ENCODE measurements at places on chromosomes 4 and X. TPM values are rescaled to one million over a fixed set of nuclear protein-coding genes. Genes with fewer than 3 reads are reported as not detected.
A peak's percentile ranks its signal among the peaks of the same experiment; 100 is the strongest.

Gene ASMT
- total RNA-seq, result 0.33 TPM

Gene CCDC110
- 3.5 TPM for total RNA-seq

GRCh38 chr4:35986537-35986936, 257.8 kb downstream of the ARAP2 start:
- DNase-seq, result no peak

GRCh38 chr4:113327494-113327893, 278.0 kb downstream of the ANK2 start:
- DNase-seq, result no peak

DNA sequence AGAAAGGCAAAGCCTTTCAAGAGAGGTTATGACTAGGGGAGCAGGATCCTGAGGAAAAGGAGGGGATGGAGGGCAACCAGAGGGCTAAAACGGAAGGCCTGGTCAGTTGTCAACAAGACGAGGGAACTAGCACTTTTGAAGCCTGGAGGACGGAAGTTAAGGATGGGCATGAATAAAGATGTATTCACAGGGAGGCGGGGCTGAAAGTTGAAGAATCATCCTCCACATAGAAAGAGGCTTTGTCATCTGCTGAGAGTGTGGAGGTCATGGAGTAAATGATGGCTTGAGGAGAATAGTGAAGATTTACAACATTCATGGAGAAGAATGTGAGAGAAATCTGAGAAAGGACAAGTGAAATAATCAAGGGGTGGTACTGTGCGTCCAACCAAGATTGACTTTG, 137.5 kb downstream of the MAGEB17 start:
- DNase-seq, result no peak

DNA sequence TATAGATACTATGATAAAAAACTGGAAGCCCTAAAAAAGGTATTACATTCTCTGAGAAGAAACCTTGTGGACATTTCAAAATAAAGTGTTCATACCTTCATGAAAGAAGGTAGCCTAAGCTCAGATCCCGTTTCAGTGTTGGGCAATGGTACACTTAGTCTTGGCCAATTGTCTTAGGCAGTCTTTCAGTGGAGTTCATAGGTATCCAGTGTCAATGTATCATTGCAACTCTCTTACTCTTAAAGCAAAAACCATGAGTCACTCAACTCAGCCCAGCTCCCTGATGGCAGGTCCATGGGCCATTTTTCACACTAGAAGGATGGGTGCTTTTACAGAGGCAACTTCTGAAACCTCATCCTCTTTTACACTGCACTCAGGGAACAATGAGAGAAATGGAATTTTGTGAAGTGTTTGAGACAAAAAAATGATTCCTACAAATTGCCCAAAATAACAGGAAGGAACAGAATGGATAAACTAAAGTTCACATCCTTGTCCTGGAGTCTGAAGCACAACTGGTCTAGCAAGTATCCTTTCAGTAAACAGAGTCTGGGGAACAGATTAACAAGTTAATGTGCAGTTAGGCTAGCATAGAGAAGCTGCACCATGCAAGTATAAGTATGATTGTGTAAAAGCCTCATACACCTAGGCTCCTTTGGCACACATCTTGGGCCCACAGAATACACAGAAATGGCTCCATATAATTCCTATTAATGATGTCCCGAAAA, 7.0 kb upstream of the ZNF827 start:
- no peak for DNase-seq

DNA sequence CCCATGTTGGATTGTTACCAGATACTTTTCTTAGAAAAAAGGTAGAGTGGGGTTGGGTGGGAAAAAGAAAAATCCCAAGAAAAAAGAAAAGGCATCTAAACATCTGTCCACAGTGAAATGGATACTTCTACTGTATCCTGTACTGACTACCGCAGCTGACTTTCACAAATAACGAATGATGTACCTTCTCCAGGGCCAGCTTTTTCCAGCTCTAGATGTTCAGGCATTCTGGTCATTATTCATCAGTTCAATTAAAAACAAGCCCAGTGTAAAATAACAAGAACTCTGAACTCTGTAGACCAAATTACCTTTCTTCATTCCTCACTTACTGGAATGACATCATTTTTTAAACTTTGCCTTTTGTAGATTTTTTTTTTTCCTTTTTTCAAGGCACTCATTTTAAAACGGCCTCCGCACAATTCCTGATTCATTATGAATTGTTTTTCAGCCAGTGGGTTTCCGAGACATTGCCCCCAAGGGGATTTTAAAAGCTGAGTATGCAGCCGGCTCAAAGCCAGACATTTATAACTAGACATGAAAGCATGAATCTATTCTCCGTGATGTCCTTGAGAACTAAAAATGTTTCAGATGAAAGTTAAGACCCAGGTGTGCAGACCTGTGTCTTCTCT, 113.5 kb downstream of the PRKX start:
- DNase-seq, result no peak

- DNase-seq, result peak; percentile 82
Observed at GRCh38 chrX:150649096-150649870, 43.9 kb upstream of the MTMR1 start.

- DNase-seq, result peak; percentile 83
Observed at GRCh38 chr4:176277162-176277904, 8.3 kb upstream of the ASB5 start.

- no peak for DNase-seq
Observed at GRCh38 chrX:69088171-69088938, 76.9 kb downstream of the PJA1 start.

- no peak for DNase-seq
Observed at GRCh38 chr4:114601304-114602052, 2.9 kb downstream of the UGT8 start.

- DNase-seq, result no peak
Observed at GRCh38 chr4:130545171-130545570, 1449.2 kb downstream of the C4orf33 start.

- DNase-seq, result no peak
Observed at GRCh38 chr4:89486673-89487072, 179.1 kb upstream of the GPRIN3 start.

- DNase-seq, result no peak
Observed at GRCh38 chrX:50536955-50537354, 66.3 kb upstream of the DGKK start.

- DNase-seq, result no peak
Observed at GRCh38 chrX:42616981-42617380, 161.0 kb downstream of the PPP1R2C start.

Measured in posterior vena cava (tissue), 2 donors.